D341Med (cell line): ENCODE measurements at places on chromosomes 3 and 15.
A peak's percentile ranks its signal among the peaks of the same experiment; 100 is the strongest.

DNA sequence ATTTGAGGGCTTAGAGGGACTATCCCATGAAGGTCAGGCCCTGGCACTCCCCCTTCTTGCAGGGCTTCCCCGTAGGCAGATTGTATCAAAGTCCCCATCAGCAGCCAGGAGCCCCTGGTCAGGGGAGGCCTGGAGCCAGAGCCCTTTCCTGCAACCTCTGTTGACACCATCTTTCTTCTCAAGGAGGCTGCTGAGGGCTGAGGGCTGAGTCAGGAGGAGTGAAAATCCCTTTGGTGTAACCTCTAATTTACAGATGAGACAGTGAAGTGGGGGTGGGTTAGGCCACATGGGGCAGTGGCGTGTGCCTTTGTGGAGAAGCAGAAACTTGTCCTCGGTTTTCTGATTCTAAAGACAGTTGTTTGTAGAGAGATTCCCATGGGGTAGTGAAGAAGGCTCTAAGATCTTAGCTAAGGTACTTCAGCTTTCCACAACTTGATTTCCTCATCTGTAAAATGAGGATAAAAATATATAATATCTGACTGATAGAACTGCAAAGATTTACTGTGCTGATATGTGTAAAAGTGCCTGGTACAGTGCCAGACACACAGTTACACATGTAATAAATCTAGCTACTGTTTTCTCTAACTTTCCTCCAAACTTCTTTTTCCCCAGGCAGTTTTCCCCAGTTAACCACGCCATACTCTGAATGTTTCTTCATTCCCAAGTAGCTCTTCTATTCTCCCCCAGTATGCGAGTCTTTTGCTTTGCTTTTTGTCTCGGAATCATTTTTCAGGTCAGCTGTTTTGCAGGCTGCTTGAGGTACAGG, 249.4 kb upstream of the TPM1 start:
- no peak for DNase-seq

- DNase-seq: no peak
Measured at GRCh38 chr3:38985581-38985980, 66.2 kb downstream of the SCN11A start.

DNA sequence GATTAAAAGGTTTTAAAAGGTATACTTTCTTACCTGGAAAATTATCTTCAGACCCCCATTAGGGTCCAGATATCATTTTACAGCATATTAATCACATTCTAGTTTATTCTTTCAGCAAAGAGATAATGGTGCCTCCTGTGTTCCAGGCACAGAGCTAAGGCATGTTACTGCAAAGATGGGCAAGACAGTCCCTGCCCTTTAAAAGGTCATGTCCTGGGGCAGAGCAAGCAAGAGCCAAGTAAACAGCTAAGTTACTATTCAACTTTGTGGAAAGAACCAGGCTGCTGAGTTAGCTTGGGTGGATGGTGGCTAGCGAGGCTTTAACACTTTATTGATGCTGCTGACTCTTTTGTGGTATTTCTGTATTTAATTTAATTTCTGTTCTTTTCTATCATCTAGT, 75.0 kb downstream of the LRRC28 start:
- no peak for DNase-seq

DNA sequence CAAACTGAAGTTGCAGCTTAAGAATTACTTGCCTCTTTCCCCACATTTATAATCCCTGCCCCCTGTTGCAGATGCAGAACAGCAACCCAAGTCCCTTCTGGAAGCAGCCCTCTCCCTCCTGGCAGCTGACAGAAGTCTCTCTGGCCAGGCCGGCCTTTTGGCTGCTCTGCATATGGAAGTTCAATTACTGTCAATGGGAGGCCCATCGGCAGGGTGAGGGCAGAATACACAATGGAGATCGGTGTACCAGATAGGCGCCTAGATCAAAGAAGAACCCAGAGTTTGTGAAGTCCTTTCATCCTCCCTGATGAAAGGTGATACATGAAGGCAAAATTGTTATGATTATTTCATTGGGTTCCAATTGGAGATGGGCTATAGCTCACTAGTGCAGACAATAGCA, 327.9 kb upstream of the CTNNB1 start:
- no peak for DNase-seq

- DNase-seq: no peak
Measured at GRCh38 chr3:195282961-195283360, 12.0 kb upstream of the XXYLT1 start.

GRCh38 chr3:4804161-4805058, 174.8 kb upstream of the BHLHE40 start:
- DNase-seq: no peak

DNA sequence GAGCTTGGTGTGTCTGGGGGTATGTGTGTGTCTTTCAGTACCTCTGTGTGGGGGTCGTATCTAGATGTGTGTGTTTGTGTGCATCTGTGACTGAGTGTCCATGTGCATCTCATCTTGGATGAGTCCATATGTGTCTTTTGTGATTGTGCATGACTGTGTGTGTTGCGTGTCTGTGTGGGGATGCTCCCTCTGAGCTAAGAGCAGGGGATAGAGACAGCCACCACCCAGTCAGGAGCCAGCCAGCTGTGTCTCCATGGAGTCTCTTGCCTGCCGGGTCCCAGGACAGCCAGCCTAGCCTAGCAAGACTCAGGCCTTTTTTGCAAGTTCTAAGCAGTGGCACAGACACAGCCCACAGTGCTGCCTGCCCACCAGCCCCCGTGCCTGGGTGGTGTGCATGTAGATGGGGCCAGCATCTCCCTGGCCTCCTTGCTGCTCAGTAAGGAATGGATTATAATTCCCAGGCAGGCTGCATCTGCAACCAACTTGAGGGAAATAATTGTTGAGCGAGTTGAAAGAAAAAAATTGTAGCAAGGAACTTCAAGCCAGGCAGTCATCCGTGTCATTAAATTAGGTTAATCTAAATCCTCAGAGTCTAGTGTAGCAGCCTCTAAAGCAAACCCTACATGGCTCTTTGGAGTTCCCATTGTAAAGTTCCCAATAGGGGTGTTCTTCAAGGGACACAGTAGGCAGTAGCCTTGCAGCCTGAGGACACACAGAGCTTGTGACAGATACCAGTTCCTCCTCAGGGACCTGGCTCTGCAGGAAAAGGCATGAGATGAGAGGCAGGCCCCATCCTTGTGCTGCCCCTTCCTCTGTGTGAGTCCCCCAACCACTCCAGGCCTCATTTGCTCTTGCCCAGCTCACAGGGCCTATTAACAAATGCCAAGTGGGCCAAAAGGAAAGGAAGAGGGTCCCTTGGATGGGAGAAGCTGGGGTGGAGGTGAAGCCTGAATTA, 35.9 kb upstream of the MRPS22 start:
- no peak for DNase-seq

DNA sequence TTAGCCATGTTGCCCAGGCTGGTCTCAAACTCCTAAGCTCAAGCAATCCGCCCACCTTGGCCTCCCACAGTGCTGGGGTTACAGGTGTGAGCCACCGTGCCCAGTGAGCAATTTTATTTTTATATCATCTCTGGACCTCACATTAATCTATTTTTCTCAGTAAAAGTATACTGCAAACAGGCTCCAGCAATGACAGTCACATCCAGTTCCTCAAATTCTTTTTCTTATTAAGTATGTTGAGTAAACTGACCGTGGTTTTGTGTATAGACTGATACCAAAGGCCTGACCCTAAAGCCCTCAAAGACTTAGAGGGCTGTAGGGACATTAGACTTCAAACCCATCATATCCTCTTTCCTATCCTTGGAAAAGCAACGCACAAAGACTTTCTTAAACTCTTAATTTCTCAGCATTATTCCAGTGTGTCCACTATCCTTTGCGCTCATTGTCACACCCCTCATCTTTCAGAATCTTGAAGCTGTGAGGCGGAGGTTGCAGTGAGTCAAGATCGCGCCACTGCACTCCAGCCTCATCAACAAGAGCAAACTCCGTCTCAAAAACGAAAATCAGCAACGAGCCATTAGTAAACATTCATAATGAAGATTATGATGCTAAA, 2.0 kb downstream of the NGLY1 start:
- no peak for DNase-seq

- DNase-seq: no peak
Measured at GRCh38 chr3:111947231-111947630, 31.6 kb upstream of the ABHD10 start.

GRCh38 chr3:19775765-19776164, 158.3 kb downstream of the EFHB start:
- DNase-seq: no peak

GRCh38 chr3:15477951-15478639, 43.4 kb downstream of the COLQ start:
- DNase-seq: no peak

- no peak for DNase-seq
Measured at GRCh38 chr3:3141939-3142338, 15.2 kb downstream of the TRNT1 start.

DNA sequence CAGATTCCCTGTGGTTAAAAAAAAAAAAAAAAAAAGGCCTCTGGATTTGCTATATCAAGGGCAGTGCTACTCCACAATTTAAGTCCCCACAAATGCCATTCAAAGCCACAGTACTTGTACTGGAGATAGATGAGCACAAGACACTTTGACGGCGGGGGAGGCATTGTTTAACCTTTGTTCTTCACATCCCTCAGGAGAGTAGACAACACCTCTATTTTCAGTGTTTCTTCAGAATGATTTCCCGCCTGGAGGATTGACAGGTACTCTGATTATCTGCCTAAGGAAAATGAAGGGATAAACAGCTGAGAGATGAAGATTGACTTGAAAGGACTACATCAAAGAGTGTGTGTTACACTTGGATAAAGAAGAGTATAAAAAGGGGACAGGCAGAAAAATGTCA, 58.7 kb downstream of the OTOL1 start:
- DNase-seq: no peak

GRCh38 chr3:148367756-148368155, 329.9 kb upstream of the AGTR1 start:
- no peak for DNase-seq

- DNase-seq: peak; percentile 82
Measured at GRCh38 chr3:49868862-49869466, 742 bp downstream of the CAMKV start.

GRCh38 chr3:72565593-72565992, 282.7 kb downstream of the SHQ1 start:
- no peak for DNase-seq

DNA sequence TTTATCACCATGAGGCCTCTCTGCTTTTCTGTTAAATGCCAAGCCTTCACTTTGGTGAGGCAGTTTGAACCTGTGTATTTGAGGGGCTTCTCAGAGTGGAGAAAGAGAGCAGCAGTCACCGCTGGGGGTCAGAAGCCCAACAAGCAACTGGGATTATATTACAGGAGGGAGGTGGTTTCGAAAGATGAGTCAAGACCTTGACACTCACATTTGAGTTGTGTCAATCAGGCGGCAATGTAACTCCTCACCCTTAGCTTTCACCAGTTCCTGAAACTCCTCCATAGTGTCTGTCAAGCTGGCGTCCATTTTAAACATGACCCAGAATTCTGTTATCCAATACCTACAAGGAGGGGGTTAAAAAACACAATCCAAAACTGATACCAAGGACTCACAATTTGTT, 46.5 kb downstream of the RASGRP1 start:
- DNase-seq: no peak

GRCh38 chr3:117131259-117131658, 421.7 kb downstream of the TUSC7 start:
- DNase-seq: no peak

DNA sequence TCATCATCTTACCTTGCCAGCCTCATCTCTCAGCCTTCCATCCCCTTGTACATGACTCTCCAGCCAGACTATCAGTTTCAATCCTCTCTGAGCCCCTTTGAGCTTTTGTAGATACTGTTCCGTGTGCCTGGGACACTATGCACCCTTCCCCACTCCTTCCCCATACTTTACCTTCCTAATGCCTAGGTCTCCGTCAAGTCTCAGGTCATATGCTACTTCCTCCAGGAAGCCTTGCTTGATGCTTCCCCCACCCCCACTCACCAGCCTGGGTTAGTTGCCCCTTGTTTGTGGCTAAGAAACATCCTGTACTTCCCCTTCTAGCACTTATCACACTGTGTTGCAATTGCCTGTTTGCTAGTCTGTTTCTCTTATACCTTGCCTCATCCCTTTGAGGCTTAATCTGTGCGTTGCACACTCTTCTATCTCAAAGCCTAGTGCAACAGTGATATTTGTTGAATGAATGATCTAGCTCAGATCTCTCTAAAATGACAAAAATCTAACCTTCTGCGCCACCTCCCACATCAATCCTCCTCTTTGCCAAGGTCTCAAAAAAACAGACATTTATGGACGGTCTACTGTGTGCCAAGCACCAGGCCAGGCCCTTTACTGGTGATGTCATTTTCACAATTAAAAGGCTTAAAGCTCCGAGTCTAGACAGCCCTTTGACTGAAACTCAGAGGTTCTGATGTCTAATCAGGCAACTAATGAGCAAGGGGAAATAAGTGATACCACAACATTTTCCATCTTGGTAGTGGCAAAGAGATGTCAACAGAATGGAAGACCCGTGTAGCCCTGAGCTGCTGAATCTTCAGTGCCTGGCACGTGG, 6.5 kb upstream of the USP3 start:
- no peak for DNase-seq

DNA sequence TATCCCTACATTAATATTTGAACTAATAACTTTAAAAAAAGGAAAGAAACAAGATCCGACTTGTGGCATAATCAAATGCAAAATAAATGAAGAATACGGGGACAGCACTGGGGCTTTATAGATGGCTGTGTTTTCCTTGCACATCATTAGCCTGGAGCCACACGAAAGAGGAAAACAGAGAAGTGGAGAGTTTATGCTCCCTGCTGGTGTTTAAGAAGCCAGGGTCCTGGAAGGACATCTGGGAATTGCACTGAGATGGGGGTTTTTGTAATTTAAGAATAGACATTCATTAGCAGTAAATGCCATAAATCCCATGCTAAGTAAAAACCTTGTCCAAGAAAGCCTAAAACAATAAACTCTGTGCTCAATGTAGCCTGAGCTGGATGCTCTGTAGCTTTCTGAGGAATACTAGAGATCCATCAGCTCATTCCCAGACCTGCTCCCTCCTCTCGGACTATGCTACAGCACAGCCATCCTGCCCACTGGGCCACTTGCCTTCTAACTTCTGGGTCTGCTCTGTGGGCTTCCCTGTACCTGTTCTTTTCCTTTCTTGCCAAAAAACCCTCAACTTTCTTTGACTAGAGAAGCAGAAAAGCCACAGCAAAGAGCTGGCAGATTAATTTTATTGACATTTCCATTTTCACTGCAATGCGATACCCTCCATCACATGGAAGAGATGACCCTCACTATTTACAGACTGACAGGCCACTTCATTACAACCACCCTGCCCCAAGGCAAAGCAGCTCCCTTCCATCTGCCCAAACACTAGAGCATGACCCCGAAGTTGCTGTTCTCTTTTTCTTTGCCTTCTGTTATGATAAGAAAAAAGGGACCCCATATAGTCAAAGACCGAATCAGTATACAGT, 62.3 kb downstream of the MEIS2 start:
- no peak for DNase-seq
